Islet precursor cell (in vitro differentiated cells): ENCODE measurements at places on chromosomes 3 and 15.

- no peak for DNase-seq
Observed at GRCh38 chr15:50186752-50187151, 4.8 kb downstream of the SLC27A2 start.

- peak; percentile 45 for DNase-seq
Observed at GRCh38 chr3:194265996-194266964, 84.8 kb downstream of the CPN2 start.

GRCh38 chr3:122824465-122825381, 29.9 kb downstream of the SLC49A4 start:
- no peak for DNase-seq

DNA sequence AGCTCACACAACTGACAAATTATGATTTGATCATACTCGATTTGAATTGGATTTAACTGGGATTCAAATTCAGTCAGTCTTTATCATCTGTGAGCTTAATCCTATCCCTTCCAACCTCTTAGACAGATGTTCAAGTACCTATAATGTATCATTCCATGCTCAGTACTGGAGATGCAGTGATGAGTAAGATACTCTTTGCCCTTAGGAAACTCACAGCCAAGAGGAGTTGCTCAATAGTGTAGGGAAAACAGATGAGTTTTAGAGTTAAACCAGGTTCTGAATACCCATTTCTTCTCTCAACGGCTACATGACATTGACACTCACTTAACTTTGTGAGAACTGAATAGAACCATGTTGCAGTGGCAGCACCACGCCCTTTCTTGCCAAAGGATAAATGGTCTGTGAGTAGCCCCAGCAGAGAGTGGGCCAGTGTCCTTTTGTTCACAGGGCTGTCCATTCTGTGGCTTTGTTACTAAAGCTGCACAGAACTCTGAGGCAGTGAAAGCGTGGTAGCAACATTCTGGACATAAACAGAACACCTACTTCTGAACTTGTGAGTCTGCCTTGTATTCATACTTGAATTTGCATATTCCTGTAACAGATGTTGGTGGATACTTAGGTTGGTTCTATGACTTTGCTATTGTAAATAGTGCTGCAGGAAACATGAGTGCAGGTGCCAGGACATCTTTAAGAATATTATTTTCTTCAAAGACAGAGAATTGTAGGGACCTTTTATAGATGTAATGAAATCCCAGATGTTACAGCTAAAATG, 91.6 kb downstream of the RASA2 start:
- DNase-seq, result no peak

GRCh38 chr15:88775776-88776175, 27.5 kb upstream of the ACAN start:
- no peak for DNase-seq

DNA sequence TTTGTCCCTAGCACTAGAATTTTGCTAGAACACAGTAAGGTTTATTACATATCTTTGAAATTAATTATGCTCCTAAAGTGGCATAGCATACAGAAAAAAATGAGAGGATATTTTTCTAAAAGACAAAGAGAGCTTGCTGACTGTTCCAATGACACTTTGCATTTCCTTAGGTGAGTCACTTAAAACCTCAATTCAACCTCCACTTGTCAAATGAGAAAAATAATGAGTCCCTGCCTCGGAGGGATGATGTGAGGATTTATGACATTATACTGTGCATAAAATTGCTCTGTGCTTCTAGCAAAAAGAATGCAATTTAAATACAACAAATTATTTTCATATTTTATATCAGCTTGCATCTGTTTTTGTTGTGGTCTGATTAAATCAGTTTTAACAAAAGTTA, 1417.0 kb upstream of the ALCAM start:
- DNase-seq, result no peak

GRCh38 chr3:3629911-3630310, 169.3 kb upstream of the LRRN1 start:
- no peak for DNase-seq

GRCh38 chr15:75235760-75236729, 22.1 kb upstream of the GOLGA6C start:
- DNase-seq, result no peak

DNA sequence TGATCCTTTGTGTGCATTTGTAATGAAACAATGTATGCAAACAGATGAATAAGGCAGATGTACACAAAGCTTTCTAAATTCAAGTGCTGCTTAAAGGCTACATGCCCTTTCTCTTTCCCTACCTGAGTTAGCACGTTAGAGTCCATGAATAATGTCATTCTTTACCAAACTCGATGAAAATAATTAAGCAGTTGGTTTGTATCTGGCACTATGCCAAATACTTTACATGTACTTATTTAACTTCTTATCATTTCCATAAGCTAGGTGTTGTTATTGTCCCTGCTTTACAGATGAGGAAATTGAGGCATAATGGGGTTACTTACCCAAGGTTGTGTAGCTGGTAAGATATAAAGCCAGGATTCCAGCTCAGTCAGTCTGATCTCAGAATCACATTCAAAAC, 2.4 kb downstream of the GPR171 start:
- no peak for DNase-seq

- peak; percentile 58 for DNase-seq
Observed at GRCh38 chr3:47512416-47513124, 942 bp downstream of the ELP6 start.

DNA sequence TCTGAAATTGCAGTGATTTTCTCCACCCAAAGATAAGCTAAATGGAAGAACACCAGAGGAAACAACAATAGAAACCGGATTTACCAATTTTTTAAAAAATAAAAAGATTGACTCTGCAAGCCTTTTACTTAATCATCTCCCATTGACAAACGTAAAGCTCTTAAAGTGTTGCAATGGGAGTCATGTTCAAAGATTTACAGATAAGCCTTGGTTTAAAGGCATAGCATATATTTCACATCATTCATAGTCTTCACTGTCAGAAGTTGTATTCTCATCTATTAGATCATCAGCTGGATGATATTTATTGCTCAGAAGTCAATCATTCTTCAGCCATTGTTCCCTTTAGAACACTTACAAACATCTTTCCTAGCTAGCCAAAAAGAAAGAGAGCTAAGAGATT, 397.6 kb downstream of the GBE1 start:
- no peak for DNase-seq

DNA sequence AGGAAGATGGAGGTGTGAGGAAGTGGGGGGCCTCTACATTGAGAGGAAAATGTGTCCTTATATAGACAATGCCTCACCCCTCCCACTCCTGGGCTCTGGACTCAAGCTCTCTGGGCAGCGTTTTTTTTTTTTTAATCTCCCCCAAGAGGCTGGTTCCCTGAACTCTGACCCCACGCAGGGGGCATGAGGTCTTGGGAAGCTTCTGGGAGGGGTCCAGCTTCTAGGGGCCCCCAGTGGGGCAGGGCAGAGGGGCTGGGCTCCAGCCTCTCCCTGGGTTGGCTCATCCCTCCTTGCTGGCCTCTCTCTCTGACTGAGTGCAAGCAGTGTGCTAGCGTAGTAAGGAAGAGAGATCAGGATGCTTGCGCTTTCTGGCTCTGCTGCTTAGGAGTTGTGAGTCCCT, 101.4 kb upstream of the HACD2 start:
- no peak for DNase-seq
